ENCODE measurements at places on chromosomes 12 and 14.
A peak's percentile ranks its signal among the peaks of the same experiment; 100 is the strongest.

GRCh38 chr12:92597118-92597517 lies 105.7 kb upstream of the PLEKHG7 start:
- no peaks in the 10 kb centered on the region for H3K27me3 ChIP-seq
- H3K4me1 ChIP-seq: peaks cover 25% of the 10 kb centered on the region
- no peak for DNase-seq
- no peak overlapping the region for H3K4me3 ChIP-seq
- no peaks in the 10 kb centered on the region for H3K36me3 ChIP-seq

DNA sequence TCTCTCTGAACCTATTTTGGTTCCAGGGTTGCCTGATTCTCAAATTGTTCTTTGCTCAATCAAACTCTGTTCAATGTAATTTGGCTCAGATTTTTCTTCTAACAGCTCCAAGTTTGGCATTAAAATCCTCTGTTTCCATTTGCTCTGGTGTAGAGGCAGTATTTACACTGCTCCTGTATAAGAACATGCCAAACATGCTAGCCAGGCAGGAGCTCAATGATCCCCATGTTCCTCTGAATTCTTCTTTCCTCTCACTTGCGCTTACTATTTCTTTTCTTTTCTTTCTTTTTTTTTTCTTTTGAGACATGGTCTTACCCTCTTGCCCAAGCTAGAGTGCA lies 17.2 kb downstream of the SDR9C7 start:
- no peak overlapping the region for H3K4me3 ChIP-seq
- H3K27ac ChIP-seq: no peak overlapping the region
- no peaks in the 10 kb centered on the region for H3K27me3 ChIP-seq
- no peak for DNase-seq
- H3K36me3 ChIP-seq: no peaks in the 10 kb centered on the region

GRCh38 chr14:68794851-68795596 lies 2.2 kb upstream of the ZFP36L1 start:
- H3K36me3 ChIP-seq: no peaks in the 10 kb centered on the region
- H3K4me3 ChIP-seq: peak overlapping the region; percentile 82
- no peaks in the 10 kb centered on the region for H3K27me3 ChIP-seq
- DNase-seq: no peak

GRCh38 chr14:91830777-91831176 lies 36.6 kb downstream of the TC2N start:
- DNase-seq: peak; percentile 17
- H3K27me3 ChIP-seq: no peaks in the 10 kb centered on the region
- H3K27ac ChIP-seq: no peak overlapping the region
- peaks cover 6% of the 10 kb centered on the region for H3K4me1 ChIP-seq
- H3K4me3 ChIP-seq: no peak overlapping the region
- H3K36me3 ChIP-seq: no peaks in the 10 kb centered on the region

DNA sequence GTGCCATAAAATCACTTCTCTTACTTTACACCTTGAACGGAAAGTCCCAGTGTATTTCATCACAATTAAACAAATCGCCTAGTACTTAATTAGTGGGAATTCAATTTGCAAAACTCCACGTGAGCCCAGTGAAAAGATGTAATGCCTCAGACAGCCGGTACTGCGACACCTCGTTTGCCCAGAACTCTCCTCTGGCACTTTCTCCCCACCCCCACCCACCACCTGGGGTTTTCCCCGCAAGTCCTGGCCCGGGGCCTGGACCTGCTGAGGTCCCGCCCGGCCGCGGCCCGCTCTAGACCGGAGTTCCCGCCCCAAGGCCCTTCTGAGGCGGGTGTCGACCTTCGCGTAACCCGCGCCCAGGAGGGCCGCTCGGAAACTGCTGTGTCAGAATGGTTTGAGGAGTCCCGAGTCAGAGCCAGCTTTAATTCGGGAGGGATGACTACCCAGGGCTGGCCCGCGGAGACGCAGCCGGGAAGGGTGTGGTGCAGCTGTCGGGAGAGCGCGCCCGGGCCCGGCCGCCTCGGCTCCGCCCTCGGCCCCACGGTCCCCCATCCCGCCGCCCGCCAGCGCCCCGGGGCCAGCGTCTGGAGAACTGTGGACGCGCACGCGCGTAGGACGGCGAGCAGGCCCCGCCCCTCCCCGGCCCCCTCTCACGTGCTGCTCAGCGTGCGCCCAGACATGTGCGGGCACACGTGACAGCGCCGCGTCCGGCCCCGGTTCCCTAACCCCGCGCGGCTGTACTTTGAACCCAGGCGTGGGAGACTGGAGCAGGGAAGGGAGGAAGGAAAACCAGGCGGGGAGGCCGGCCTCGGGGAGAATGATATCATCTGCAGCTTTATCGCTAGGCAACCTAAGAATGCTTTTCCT lies 10.8 kb downstream of the BHLHE41 start:
- no peaks in the 10 kb centered on the region for H3K36me3 ChIP-seq
- H3K27ac ChIP-seq: peak overlapping the region; percentile 95
- H3K4me3 ChIP-seq: no peak overlapping the region
- peaks cover 36% of the 10 kb centered on the region for H3K4me1 ChIP-seq

- peaks cover 15% of the 10 kb centered on the region for H3K4me1 ChIP-seq
- H3K27ac ChIP-seq: no peak overlapping the region
- H3K4me3 ChIP-seq: no peak overlapping the region
- no peaks in the 10 kb centered on the region for H3K27me3 ChIP-seq
Measured at GRCh38 chr12:49565406-49566265, 2.3 kb downstream of the MCRS1 start.

GRCh38 chr12:117513353-117513752 lies 151.9 kb upstream of the NOS1 start:
- no peak for DNase-seq
- H3K27me3 ChIP-seq: peaks cover 4% of the 10 kb centered on the region
- H3K4me3 ChIP-seq: no peak overlapping the region
- H3K4me1 ChIP-seq: no peaks in the 10 kb centered on the region
- no peaks in the 10 kb centered on the region for H3K36me3 ChIP-seq
- H3K27ac ChIP-seq: no peak overlapping the region

DNA sequence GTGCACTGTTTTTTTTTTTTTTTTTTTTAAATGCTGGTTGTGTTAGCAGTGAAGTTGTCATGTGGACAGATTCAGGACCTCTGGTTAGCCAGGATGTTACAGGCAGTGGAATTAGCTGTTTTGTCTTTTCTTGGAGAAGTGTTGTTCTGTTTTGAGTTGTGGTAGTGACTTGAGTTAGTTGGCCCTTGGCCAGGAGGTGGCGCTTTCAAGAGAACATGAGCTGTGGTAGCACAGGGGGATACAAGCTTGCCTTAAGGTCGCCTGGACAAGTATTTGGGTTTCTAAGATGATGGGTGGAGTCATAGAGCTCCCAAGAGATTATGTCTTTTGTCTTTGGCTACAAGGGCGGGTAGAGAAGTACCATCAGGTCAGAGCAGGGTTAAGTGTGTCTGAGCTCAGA lies 33.3 kb upstream of the CCDC198 start:
- no peak for DNase-seq
- no peaks in the 10 kb centered on the region for H3K27me3 ChIP-seq
- H3K4me3 ChIP-seq: no peak overlapping the region
- H3K36me3 ChIP-seq: no peaks in the 10 kb centered on the region

GRCh38 chr12:57240926-57241401 lies 10.0 kb downstream of the STAC3 start:
- peak overlapping the region; percentile 79 for H3K4me3 ChIP-seq
- DNase-seq: no peak
- peaks cover 76% of the 10 kb centered on the region for H3K27me3 ChIP-seq
- peak overlapping the region; percentile 81 for H3K27ac ChIP-seq
- peaks cover 82% of the 10 kb centered on the region for H3K4me1 ChIP-seq
- no peaks in the 10 kb centered on the region for H3K36me3 ChIP-seq

- no peaks in the 10 kb centered on the region for H3K36me3 ChIP-seq
- H3K27ac ChIP-seq: no peak overlapping the region
- H3K4me3 ChIP-seq: no peak overlapping the region
- no peak for DNase-seq
Measured at GRCh38 chr14:97539411-97539795, 742.2 kb downstream of the VRK1 start.

- no peak overlapping the region for H3K4me3 ChIP-seq
- DNase-seq: no peak
- H3K36me3 ChIP-seq: no peaks in the 10 kb centered on the region
Measured at GRCh38 chr14:37472906-37473305, 122.1 kb downstream of the FOXA1 start.

DNA sequence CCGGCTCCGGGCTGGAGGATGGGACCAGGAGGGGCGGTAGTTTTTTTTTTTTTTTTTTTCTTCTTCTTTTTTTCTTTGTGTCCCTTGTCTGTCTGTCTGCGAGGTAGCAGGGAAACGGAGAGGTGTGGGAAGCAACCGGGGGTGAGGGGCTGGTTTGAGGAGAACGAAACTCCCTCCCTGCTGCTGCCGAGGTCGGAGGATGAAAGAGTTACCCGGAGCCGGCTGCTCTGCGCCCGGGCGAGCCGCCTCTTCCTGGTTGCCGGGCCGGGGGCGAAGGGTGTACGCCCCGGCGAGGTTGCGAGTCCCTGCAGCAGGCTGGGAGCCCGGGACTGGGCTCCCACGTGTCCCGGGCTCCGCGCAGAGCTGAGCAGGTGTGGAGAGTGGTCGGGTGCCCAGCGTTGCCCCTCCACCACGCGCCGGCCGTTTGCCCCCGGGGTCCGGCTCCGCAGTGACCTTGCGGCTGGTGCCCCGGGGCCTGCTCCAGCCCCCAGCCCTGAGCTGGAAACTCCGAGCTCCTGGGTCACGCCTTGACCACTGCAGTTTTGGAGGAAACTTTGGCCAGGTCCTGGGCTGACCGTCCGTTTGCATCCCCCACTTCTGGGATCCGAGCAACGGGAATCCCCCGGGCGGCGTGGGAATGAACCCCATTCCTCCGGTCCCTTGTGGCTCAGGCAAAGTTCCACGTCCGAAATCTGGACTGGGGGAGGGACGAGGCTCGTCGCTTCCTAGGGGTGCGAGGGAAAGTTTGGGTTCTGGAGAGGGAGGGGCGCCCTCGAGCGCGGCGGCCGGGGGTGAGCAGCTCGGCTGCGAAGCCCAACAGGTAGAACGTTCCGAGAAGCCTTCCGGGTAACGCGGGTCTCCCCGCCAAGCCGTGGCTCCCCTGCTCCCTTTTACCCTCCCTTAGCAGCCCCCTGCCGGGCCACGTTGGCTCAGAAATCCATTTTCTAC lies 1.3 kb downstream of the CHST11 start:
- no peaks in the 10 kb centered on the region for H3K27me3 ChIP-seq
- H3K4me1 ChIP-seq: peaks cover 40% of the 10 kb centered on the region
- peak overlapping the region; percentile 92 for H3K27ac ChIP-seq

GRCh38 chr12:68521848-68522502 lies 88.7 kb upstream of the RAP1B start:
- H3K4me3 ChIP-seq: no peak overlapping the region
- no peaks in the 10 kb centered on the region for H3K27me3 ChIP-seq
- no peak for DNase-seq
- no peaks in the 10 kb centered on the region for H3K36me3 ChIP-seq
- H3K27ac ChIP-seq: no peak overlapping the region
- no peaks in the 10 kb centered on the region for H3K4me1 ChIP-seq

GRCh38 chr12:8143261-8143660 lies 13.6 kb upstream of the ZNF705A start:
- H3K27me3 ChIP-seq: no peaks in the 10 kb centered on the region
- H3K4me3 ChIP-seq: no peak overlapping the region
- no peak for DNase-seq
- H3K4me1 ChIP-seq: no peaks in the 10 kb centered on the region
- H3K27ac ChIP-seq: no peak overlapping the region

DNA sequence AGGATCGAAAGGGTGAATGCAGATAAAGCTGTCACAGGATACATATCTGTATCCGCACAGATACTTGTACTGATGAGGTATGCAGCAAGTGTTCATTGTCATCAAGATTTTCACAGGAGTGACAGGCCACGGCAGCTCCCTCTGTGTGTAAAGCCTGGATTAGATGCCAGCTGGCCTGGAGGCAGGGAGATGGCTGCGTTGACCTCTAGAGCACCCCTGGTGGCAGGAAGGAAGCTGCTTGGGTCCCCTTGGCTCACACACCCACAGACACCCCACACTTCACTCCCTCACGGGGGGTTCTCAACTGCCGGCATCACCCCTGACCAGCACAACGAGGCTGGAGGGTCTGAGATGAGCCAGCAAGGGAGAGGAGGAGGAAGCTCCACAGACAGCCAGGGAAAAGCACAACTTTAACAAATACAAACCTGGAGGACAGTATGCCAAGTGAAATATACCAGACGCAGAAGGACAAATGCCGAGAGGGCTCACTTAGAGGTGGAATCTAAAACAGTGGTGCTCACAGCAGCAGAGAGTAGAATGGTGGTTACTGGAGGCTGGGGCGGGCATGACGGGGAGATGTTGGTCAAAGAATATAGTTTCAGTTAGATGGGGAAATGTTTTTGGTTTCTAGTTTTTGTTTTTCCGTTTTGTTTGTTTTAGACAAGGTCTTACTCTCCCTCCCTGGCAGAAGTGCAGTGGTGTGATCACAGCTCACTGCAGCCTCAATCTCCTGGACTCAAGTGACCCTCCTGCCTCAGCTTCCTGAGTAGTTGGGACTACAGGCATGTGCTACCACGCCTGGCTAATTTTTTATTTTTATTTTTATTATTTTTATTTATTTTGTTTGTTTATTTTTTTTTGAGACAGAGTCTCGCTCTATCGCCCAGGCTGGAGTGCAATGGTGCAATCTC lies 45.7 kb downstream of the TEAD4 start:
- no peaks in the 10 kb centered on the region for H3K27me3 ChIP-seq
- H3K27ac ChIP-seq: no peak overlapping the region
- no peak overlapping the region for H3K4me3 ChIP-seq
- no peak for DNase-seq

DNA sequence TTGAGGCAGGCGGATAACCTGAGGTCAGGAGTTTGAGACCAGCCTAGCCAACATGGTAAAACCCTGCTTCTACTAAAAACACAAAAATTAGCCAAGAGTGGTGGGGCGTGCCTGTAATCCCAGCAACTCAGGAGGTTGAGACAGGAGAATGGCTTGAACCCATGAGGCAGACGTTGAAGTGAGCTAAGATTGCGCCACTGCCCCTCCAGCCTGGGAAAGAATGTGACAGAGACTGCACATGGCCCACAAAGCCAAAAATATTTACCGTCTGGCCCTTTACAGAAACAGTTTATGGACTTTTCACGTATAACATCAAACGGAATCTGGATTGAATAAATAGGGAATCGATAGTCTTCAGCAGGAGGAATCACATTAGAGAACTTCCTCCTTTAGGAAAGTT lies 3.5 kb downstream of the RSRC2 start:
- no peak overlapping the region for H3K4me3 ChIP-seq
- no peaks in the 10 kb centered on the region for H3K27me3 ChIP-seq
- no peak overlapping the region for H3K27ac ChIP-seq
- peaks cover 36% of the 10 kb centered on the region for H3K4me1 ChIP-seq
- peaks cover 25% of the 10 kb centered on the region for H3K36me3 ChIP-seq

Measured in B cell (primary cell).